ENCODE measurements at places on chromosomes 12 and 14.

- DNase-seq: no peak
Measured at GRCh38 chr12:48015954-48016353, 11.7 kb upstream of the COL2A1 start.

DNA sequence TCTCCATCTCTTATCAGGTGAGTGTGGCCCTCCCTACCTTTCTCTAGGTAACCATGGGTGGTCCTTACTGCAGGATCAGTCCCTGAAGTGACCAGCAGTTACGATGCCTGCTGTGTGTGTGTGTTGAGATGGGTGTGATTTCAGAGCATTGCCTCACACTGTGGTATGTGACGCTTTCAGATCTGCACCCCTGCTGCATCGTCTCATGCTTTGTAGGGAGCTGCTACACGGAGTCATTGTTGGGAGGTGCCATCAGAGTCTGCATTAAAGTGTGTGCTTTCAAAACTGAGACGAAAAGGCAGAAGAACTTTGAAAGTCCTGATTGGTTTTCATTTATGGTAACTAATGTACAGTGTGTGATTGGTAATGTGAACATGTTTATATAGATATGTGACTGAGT, 150.5 kb downstream of the PELI2 start:
- no peak for DNase-seq

- DNase-seq: no peak
Measured at GRCh38 chr14:83260751-83261150, 1727.1 kb upstream of the SEL1L start.

DNA sequence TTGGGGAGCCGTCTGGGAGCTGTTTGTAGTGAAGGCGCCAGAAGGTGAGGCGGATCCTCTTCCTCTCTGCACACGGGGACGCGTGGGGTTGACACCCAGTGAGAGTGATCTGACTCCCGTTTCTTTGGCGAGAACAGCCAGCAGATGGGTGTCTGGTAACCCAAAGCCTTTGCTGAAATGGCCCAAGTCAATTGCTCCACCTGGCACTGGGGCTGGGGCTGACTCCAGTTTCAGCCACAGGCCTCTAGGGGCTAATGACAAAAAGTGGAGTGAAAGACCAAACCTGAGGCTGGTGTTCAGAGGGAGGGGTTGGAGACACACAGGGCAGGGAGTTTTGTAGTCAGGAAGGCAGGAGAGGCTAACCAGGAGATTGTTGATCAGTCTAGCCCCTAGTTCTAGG, 87.0 kb downstream of the FRMD6 start:
- DNase-seq: no peak

- DNase-seq: no peak
Measured at GRCh38 chr12:96902076-96902475, 5.0 kb upstream of the NEDD1 start.

All from stimulated activated CD8-positive, alpha-beta memory T cell treated with anti-CD3 and anti-CD28 coated beads, Interleukin-7, amount 100 ng/mL, for 4 hours (primary cell).